ENCODE measurements at places on chromosomes 1 and 21.

- no peak for DNase-seq
Observed at GRCh38 chr1:93519199-93519829, 71.4 kb downstream of the FNBP1L start.

GRCh38 chr1:154425172-154425571 is 20.0 kb downstream of the IL6R start:
- no peak for DNase-seq

- no peak for DNase-seq
Observed at GRCh38 chr1:77218477-77219165, 609 bp downstream of the PIGK start.

- no peak for DNase-seq
Observed at GRCh38 chr1:23394684-23395083, 25.0 kb upstream of the ZNF436 start.

DNA sequence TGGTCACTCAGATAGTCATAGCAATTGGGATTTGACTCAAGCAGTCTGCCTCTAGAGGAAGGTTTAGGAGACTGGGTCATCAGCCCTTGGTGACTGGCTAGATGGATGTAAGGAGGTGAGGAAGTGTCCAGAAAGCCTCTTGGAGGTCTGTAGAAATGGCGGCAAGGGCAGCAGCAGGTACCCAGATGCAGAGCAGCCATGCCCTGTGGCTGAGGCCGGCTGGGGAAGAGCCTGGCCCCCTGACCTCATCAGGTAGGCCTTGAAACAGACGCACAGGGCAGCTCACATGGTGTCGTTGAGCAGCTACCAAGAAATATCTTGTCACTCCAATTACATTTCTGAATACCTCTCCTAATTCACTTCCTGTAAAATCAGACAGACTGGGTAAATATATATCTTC is 98.2 kb downstream of the DMRTB1 start:
- DNase-seq = no peak

GRCh38 chr1:154710106-154710505 is 102.1 kb upstream of the ADAR start:
- DNase-seq = no peak

DNA sequence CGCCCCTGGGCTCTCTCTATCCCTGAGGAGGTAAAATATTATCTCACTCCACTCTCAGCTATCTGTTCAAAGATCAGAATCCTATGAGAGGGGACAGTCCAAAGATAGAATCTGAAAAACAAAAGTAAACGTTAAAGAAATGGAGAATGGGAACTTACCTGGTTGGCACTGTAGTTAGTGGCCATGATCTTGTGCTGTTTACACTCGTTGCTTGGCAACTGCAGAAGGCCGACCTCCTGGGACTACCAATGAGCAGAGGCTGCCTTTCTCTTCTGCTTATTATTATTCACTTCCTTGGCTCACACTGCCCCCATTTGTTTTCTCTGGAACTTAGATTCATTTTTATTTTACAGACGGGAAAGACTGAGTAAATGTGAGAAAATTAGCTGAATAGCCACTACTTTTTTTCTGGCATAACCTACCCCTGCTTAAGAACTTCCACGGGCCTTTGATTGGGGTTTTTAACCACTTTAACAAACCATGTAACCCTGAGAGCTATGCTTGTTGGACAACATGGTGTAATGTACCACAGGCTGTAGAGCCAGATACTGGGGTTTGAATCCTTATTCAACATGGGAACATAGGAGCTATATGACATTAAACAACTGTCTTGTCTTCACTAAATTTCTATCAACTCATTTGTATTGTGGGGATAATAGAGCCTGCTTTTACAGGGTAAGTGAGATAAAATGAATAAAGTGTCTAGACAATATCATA is at the start of gene CFAP126:
Gene CFAP126 (minus strand): TSS at position 193 of the 717 bp plus-strand sequence. CDS start 8 bp downstream, at position 185.
- DNase-seq = no peak

DNA sequence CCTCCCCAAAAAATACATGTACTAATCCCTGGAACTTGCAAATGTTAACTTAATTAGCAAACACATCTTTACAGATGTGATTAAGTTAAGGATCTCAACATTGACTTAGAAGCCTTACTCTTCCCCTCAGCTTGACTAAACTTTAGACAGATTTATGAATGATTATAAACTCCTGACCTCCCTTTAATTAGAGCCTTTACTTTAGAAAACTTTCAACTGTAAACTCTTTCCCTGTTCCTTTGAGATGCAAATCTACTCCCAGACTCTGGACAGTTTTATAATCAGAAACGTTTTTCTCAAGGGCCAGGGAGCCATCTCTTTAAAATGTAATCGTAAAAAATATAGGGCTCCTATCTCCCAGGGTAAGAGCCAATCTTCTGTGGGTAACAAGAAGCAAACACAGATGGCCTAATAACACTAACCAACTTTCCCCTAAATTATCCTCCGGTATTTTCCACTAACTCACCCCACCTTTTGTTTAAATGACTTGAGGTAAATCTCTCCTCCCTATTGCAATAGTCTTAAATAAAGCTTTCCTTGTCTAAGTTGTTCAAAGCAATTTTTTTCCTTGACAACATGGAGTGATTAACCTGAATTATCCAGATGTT is 284.1 kb downstream of the BRINP3 start:
- no peak for DNase-seq

DNA sequence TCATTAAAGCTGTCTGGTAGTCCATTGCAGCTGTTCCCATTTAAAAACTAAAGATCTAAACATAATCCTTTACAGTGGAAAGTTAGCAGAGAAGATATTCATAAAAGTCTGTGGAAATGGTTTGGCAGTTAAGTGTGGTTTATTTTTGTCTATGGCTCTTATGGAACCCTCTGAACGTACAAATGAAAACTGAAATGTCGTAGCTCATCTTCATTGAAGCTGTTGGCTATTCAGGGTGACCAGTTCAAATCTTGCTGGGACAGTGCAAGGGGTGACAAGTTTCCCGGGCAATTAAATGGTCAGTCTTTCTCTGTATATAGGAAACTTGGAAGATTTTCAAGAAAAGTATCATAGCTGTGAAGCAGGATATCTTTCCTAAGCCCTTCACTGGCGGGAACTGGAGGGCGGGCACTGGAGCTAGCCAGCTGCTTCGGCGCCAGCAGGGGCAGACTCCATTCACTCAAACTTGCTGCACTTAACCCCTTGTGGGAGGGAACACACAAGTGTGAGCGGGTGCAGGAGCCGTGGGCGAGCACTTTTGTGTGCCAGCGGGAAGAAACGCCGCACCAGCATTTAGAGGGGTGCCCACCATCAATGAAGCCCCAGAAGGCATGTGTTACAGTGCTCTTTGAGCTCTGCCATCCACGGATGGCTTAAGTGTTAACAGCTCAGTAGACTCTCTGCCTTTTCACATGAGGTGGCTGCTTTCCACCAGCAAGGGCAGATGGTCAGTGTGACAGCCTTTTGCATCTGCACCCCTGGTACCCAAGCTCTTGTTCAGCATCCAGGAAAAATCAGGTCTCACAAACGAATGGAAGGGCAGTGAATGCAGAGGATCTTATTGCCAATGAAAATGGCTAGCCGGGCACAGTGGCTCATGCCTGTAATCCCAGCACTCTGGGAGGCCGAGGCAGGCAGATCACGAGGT is 232.1 kb upstream of the KAZN start:
- DNase-seq = no peak

GRCh38 chr1:101288491-101288944 is 51.7 kb downstream of the S1PR1 start:
- DNase-seq = no peak
